ENCODE measurements at places on chromosomes 16 and 17. TPM values are rescaled to one million over a fixed set of nuclear protein-coding genes. Genes with fewer than 3 reads are reported as not detected.

Gene KRTAP9-2
- total RNA-seq: not detected

Gene MAPT
- 14.1 TPM for total RNA-seq

Gene DOC2B
- 5.0 TPM for total RNA-seq

Gene DYNLRB2
- not detected for total RNA-seq

Gene FBXO39
- total RNA-seq: not detected

Gene SMIM22
- total RNA-seq: not detected

Gene RGS11
- 2.3 TPM for total RNA-seq

Gene NOTUM
- 1.9 TPM for total RNA-seq

Gene RRAD
- total RNA-seq: 23.3 TPM

Gene CFAP97D1
- not detected for total RNA-seq

Gene CBFA2T3
- total RNA-seq: 3.6 TPM

Gene CAVIN1
- total RNA-seq: 336 TPM

Gene GAST
- total RNA-seq: not detected

Gene PPP1R1B
- total RNA-seq: 7.1 TPM

Gene ABCA10
- 33.5 TPM for total RNA-seq

Gene CLEC10A
- 2.8 TPM for total RNA-seq

Gene NPIPB8
- 0.21 TPM for total RNA-seq

Gene ATP2A3
- 16.8 TPM for total RNA-seq

Gene ADAD2
- 0.31 TPM for total RNA-seq

Gene SOX15
- total RNA-seq: 9.6 TPM

Gene MT1G
- not detected for total RNA-seq

Gene ZNF785
- total RNA-seq: 12.1 TPM

Gene KCTD11
- total RNA-seq: 3.4 TPM

Gene SLC16A13
- total RNA-seq: 1.3 TPM

Gene SEC14L1
- total RNA-seq: 66.8 TPM

Gene BHLHA9
- not detected for total RNA-seq

Gene C16orf90
- not detected for total RNA-seq

Gene WFDC1
- 4.8 TPM for total RNA-seq

Gene KRT36
- total RNA-seq: not detected

Gene OR3A3
- total RNA-seq: not detected

Gene PIPOX
- 1.2 TPM for total RNA-seq

Gene FAM20A
- total RNA-seq: 6.5 TPM

Gene NPIPA5
- not detected for total RNA-seq

Gene SPAG7
- 68.2 TPM for total RNA-seq

Gene ARHGAP44
- total RNA-seq: 3.4 TPM

Gene CLDN6
- not detected for total RNA-seq

Gene KCNJ18
- not detected for total RNA-seq

Gene SHCBP1
- 14.4 TPM for total RNA-seq

Gene CA4
- 5.2 TPM for total RNA-seq

Gene IRX6
- 0.10 TPM for total RNA-seq

Gene PLD6
- 11.8 TPM for total RNA-seq

Gene MEIOB
- total RNA-seq: 0.62 TPM

Gene LPCAT2
- total RNA-seq: 27.0 TPM

Gene HS3ST4
- total RNA-seq: 0.21 TPM

Gene MPRIP
- 214 TPM for total RNA-seq

Gene SOX8
- total RNA-seq: 55.6 TPM

Gene CARD14
- 14.9 TPM for total RNA-seq

Data from tongue (tissue), 3 donors.